ENCODE measurements at places on chromosomes 5 and 9.

DNA sequence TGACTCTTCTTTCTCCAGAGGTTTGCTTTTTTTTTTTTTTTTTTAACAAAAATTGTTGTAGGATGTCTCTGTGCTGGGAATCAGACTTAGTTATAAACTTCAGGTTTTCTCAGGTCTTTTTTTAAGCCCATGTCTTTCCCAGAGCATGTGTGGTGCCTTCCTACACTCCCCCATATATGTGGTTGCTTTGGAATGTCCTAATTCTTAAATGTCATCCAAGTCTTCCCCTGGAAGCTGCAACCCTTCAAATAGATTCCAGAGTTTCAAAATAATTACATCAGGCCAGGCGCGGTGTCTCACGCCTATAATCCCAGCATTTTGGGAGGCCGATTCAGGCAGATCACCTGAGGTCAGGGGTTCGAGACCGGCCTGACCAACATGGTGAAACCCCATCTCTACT is 73.2 kb upstream of the FAM120A start:
- DNase-seq = no peak

DNA sequence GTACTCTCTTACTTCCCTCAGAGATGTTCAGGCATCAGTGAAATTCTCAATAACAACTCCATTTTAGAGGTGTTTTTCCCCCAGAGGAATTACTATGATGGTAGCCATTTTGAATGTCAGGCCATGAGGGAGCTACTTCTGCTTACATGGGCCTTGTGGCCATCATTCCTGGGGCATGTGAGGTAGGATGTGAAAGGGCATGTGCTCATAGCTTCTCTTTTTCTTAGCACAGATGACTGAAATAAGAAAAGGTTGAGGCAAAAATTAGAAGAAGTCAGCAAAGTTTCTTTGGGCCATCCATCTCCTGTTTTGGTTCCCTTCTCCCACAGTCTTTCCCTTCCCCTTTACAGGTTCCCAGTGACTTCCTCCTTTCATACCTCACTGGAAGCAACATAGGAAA is 68.8 kb downstream of the FEM1C start:
- no peak for DNase-seq

- DNase-seq = no peak
Measured at GRCh38 chr9:33277484-33277883, 12.6 kb downstream of the CHMP5 start.

GRCh38 chr5:67998709-67999261 is 216.8 kb upstream of the PIK3R1 start:
- no peak for DNase-seq

GRCh38 chr9:18398038-18398437 is 75.9 kb upstream of the ADAMTSL1 start:
- peak; percentile 97 for DNase-seq

DNA sequence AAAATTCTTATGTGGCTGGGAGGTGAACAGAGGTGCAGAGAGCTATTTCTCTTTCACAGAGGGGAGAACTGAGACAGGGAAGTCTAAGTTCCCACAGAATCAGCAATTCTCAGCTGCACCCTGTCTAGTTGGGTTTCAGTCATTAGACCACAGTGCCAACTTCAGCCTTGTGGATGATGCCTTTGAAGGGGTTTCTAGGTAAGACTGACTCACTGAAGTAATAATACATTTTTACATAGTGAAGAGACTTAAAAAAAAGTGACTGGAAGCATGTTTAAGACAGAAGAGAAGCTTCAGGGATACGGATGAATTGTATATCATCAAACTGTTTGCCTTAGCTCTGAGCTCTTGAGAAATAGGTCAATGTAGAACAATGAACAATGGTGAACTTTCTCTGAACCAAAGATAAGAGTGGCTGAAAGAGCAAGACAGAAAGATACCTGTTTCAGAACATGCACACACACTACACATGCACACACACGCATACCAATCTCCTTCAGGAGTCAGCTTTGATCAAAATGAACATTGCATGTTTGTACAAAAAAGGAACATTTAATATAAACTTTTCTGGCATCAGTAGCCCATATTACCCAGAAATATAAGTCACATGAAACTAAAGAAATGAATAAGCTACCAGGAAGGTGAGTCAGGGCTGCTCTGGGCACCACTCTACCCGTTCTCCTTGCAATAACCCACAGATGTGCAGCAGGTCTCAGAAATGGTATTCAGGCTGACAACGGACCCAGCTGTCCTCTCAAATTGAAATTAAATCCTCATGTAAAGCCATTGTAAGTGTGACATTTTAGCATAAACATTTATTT is 12.6 kb upstream of the FYB1 start:
- DNase-seq = no peak

- DNase-seq = no peak
Measured at GRCh38 chr5:130502702-130503101, 598.4 kb downstream of the CHSY3 start.

GRCh38 chr5:42591015-42591414 is 165.6 kb upstream of the CCDC152 start:
- no peak for DNase-seq

DNA sequence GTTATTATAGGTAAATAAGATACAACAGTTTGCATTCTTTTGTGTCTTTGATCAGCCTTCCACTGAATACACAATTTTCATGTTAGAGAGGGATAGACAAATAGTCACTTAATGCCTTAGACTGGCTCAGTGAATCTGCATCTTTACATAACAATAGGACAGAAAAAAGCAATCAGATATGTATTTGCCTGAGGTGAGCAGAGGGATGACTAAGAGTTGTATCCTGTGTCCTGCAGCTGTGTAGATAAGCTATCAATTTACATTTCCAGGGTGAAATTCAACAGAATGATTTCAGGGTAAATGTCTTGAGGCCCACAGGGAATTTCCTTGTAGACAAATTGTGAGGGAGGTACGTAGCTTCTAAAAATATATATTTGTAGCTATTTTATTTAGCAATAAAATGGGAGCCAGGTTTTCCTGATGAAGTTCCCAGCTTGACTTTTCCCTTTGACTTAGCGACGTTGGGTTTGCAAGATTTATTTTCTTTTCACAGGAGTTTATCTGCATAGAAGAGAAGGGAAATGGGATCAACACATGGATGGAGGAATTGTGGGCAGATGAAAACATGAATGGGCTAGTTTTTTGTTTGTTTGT is 586.1 kb upstream of the CDH6 start:
- DNase-seq = peak; percentile 98

- no peak for DNase-seq
Measured at GRCh38 chr9:128972956-128973355, 25.5 kb downstream of the NUP188 start.

GRCh38 chr9:14232111-14232510 is 81.8 kb downstream of the NFIB start:
- DNase-seq = no peak

DNA sequence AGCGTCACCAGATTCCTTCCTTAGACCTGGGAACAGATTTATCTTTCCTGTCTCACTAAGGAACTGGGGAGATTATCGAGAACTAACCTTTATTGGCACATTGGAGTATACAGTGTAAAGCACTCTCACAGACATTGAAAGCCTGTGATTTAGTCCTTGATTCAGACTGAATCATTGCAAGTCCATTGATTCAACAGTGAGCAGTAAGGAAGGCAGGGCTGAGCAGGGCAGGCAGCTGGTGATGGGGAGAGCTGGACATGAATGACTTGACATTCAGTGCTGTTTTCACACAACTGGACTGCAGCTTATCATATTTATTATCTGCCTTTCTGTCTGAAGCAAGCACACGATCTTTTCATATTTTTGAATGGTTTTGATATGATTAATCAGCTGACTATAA is 16.2 kb downstream of the ISOC1 start:
- no peak for DNase-seq

DNA sequence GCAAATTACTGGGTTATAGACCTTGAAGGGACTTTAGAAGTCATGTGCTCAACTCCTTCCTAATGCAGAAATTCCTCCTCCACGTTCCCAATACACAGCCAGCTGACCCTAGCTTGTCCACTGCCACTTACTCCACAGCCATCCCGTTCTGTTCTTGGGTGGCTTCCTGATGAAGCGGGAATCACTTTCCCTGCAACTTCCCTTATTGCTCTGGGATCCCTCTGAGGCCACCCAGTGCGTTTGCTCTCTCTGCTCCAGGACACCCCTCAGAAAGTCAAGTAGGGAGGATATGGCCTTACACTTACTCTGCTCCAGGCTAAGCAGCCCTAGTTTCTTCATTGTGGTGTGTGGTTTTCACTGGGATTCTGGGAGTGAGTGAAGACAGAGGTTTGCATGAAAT is 55.5 kb downstream of the GALNT12 start:
- no peak for DNase-seq

- no peak for DNase-seq
Measured at GRCh38 chr9:137664676-137665075, 45.9 kb downstream of the EHMT1 start.

GRCh38 chr9:85969727-85970126 is 28.8 kb downstream of the NAA35 start:
- DNase-seq = no peak

DNA sequence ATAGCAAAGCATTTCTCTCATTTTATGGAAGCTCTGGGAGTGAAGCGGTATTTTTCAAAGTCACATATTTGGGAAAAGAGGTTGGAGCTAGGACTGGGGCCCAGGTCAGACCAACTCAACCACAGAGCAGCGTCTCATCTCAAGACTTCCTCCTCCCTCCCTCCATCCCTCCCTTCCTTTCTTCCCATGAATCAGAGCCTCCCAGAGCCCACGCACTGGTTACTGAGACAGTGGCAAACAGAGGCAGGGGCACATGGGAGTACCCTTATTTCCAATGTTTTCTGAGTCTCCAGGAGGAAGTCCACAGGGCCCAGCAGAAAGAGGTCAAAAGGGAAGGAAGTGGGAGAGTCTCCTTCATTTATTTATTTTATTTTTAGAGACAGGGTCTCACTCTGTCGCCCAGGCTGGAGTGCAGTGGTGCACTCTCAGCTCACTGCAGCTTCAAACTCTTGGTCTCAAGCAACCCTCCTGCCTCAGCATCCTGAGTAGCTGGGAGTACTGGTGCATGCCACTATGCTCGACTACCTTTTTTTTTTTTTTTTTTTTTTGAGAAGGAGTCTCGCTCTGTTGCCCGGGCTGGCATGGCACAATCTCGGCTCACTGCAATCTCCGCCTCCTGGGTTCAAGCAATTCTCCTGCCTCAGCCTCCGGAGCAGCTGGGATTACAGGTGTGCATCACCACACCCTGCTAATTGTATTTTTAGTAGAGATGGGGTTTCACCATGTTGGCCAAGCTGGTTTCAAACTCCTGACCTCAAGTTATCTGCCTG is 52.5 kb upstream of the CDKN2AIPNL start:
- no peak for DNase-seq

DNA sequence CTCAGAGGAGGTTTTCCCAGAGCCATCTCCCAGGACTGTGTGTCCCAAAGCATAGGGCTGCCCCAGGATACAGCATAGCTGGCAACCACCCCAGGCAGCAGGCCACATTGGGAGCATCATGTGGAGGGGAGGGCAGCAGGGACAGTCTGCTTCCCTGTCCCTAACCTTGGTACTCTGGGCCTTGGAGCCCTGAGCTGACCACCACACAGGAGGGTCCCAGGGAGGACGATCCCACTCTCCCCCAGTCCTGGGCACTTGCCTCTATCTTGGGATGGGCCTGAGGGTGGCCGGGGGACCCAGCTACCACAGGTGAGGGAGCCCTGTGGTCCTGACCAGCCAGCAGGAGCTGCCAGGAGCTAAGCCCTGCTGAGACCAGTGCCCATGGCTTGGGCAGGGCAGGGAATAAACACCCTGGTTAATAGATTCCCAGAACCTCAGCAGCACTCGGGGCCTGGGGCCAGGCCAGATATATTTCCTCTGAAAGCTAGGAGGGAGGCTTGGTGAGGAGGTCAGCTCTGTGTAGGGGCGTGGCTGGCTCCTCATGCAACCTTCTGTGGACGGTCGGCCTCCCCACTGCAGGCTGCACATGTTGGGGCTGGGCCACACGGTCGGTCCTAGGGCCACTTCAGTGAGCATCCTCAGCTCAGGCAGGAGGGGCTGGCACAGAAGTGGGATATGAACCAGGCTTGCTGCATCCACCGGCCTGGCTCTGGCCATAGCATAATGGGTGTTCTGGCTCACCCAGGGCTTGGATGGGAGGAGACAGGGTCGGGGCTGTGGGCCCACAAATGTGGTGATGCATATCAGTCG is 4.2 kb downstream of the NINJ1 start:
- no peak for DNase-seq

GRCh38 chr5:121138495-121138907 is 674.4 kb downstream of the PRR16 start:
- no peak for DNase-seq

GRCh38 chr9:30362373-30362772 is 2022.1 kb upstream of the ACO1 start:
- DNase-seq = no peak

- DNase-seq = no peak
Measured at GRCh38 chr5:179459771-179460170, 90.6 kb upstream of the RUFY1 start.

DNA sequence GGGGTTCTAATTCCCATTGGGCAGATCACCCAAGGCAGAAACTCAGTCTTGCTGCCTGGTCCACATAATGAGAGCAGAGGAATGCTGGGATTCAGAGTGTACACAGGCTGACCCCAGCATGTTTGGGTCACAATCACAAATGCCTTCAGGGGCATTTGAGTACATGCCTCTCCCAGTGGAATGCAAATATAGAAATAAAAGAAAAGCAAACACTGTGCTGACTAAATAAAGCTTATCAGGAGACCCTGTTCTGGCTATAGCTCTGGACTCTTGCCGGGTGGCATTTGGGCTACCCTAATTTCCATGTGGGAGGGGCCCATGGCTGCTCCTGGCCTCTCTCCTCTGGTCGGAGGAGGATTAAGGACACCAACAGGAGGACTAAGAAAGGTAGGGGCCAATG is 121.4 kb downstream of the DOCK8 start:
- no peak for DNase-seq

GRCh38 chr9:129783516-129784361 is 19.2 kb upstream of the TOR1B start:
- peak; percentile 50 for DNase-seq

DNA sequence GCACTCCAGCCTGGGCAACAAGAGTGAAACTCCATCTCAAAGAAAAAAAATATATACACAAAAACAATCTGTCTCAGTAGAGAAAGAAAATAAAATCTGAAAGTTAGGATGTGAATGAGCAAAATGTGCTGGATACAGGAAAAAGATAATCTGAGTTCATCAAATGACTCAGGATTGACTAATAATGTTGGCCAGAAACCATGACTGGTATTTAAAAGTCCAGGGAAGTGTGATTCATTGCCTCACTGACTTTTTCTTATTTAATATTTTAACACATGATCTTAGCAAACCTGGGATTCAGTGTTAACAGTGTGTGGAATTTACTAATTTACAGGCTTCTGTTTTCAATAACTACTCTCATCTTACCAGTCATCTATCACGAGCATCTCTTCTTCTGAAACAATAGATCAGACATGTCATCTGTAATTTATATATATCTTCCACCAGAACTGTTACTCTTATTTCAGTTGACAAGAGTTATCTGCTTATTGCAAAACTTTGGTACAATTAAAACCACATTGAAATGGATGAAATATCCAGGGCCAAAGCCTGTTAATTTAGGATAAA is 256.7 kb downstream of the CDH12 start:
- no peak for DNase-seq

DNA sequence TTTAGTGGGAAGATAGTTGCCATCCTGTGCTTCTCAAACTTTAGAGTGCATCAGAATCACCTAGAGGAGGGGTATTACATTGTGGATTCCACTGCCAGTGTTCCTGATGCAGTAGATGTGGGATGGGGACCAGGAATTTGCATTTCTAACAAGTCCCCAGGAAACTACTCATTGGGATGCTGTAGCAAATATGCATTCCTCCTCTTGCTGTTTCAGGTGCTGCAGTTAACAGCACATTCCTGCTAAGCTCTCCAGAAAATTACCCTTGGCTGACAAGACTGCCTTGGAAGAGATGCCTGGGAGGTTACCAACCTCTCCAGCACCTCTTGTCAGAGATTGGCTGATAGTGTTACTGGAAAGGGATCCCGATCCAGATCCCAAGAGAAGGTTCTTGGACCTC is 270.5 kb downstream of the OSTF1 start:
- no peak for DNase-seq
